Endothelial cell of umbilical vein (primary cell): ENCODE measurements at places on chromosomes 4 and X. TPM values are rescaled to one million over a fixed set of nuclear protein-coding genes. Genes with fewer than 3 reads are reported as not detected.

DNA sequence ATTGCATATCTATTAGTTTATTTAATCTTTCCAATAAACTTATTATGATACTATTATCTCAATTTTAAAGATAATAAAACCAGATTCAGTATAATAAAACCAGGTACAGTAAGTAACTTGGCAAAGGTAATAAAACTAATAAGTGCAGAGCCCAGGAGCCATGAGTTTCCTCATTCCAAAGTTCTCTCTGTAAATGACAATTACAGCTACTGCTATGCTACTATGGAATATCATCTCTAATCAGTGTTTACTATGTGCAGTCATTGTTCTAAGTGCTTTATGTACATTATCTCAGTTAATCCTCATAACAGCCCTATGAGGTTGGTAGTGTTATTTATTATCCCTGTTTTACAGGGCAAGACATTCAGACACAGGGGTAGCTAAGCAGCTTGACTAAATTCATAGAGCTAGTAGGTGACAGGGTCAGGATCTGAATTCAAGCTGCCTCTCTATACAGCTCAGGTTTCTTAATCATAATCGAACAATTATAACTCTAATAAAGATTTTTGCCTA, 285.0 kb upstream of the PITX2 start:
- no peak for DNase-seq

DNA sequence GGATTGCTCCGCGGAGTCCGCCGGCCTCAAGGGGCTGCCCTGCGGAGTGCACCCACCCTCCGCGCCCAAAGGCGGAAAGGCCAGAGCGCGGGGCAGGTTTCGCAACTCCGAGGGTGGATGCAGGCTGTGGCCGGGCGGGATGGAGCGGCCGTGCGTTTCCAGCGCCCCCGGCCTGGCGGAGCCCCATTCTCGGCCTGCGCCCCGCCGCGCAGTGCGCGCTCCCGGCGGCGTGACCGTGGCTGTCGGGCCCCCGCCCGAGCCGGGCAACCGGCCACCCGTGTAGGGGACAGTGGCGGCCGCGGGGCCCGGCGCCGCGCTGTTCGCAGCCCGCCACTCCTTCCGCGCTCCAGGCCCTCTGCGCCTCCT, 331 bp downstream of the SETD7 start:
- DNase-seq = no peak

- DNase-seq = no peak
Observed at GRCh38 chrX:41337140-41337539, 3.2 kb downstream of the DDX3X start.

ADGRL3 gene
- not detected in 2 replicates for polyA plus RNA-seq

DNA sequence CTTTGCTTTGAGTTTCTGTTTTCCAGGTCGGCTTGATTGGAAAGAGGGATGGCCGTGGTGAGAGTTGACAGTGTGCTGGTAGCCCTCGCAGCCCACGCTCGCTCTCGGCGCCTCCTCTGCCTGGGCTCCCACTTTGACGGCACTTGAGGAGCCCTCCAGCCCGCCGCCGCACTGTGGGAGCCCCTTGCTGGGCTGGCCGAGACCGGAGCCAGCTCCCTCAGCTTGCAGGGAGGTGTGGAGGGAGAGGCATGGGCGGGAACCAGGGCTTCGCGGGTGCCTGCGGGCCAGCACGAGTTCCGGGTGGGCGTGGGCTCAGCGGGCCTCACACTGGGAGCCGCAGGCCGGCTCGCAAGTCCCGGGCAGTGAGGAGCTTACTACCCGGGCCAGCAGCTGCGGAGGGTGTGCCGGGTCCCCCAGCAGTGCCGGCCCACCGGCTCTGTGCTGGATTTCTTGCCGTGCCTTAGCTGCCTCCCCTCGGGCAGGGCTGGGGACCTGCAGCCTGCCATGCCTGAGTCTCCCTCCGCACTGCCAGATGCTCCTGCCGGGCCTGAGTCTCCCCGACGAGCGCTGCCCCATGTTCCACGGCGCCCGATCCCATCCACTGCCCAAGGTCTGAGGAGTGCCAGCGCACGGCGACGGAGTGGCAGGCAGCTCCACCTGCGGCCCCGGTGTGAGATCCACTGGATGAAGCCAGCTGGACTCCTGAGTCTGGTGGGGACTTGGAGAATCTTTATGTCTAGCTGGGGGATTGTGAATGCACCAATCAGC, 166.4 kb upstream of the FAT1 start:
- no peak for DNase-seq

DNA sequence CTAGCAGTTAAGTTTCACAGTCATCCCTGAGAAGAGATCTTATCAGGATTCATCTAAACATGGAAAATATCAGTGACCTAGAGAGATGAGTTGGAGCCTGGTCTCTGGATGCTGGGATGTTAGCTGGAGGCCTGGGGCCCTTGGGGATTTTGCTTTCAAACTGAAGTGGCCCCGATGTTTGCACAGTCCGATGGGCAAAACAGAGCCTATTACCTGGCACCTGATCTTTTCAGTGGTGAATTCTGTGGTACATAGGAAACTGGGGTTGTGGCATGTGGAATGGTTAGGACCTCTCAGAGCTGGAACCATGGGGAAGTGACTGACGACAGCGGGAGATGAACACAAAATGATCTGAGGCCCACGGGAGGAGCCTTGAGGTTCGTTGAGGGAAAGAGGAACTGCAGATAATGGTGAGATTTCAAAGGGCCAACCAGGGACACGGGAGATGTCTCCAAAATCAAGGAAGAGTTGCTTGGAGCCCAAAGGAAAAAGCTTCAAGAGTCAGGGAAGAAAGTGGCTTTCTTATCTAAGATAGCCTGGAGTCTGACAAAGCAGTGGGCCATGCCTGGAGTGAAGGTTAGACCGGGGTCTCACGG, 17.8 kb upstream of the TENM3 start:
- DNase-seq = no peak

DNA sequence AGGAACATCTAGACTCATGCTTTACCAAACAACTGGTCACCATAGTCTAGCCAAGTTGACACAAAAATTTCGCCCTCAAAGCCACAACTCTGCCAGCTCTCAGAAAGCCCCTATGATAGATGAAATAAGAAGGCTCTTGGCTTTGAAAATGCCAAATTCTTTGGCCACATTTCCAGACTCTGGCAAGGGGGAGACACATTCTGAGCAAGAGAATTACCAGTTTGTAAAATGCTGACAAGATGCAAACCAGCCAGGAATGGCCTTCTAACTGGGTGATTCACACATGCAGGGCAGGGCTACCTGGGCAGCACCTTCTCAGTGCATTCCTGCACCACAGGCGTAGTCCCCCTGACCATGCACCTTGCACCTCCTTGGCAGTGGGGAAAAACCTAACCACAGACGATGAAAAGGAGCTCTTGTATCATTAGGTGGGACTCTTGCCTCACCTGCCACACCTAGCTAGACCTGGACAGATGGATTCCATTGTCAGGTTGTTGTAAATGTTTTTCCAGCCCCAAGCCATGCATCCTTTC, 77.4 kb upstream of the CPEB2 start:
- DNase-seq = no peak
